WTC11 (cell line): ENCODE measurements at places on chromosomes 16 and 17.
A peak's percentile ranks its signal among the peaks of the same experiment; 100 is the strongest.

GRCh38 chr16:68267612-68268405 is 3.5 kb downstream of the SLC7A6 start:
- DNase-seq = peak; percentile 25

GRCh38 chr16:82329504-82330192 is 159.6 kb upstream of the MPHOSPH6 start:
- DNase-seq = no peak

- DNase-seq = no peak
These were observed 8.1 kb upstream of the KDM8 start for GRCh38 chr16:27195076-27195741.

GRCh38 chr16:12499032-12499745 is 304.5 kb downstream of the CPPED1 start:
- DNase-seq = no peak

DNA sequence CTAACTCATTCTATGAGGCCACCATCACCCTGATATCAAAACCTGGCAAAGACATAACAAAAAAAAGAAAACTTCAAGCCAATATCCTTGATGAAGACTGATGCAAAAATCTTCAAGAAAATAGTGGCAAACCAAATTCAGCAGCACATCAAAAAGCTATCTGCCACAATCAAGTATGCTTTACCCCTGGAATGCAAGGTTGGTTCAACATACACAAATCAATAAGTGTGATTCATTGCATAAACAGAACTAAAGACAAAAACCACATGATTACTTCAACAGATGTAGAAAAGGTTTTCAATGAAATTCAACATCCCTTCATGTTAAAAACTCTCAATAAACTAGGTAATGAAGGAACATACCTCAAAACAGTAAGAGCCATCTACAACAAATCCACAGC is 48.4 kb downstream of the CMC2 start:
- no peak for DNase-seq

DNA sequence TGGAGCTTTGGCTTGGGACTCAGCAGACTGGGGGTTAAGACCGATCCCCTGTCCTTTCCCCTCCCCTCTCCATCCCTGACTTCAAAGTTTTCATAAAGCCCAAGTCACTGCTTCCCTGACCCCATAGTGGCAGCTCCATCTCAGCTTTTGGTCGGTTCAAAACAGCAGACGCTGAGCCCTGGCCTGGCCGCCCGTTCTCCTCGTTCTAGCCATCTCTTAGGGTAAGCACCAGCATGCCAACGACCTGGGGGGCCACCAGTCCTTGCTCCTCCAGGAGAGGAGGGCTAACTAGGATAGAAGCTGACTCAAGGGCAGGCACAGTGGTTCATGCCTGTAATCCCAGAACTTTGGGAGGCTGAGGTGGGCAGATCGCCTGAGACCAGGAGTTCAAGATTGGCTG is 1.5 kb upstream of the HIGD1B start:
- DNase-seq = no peak

DNA sequence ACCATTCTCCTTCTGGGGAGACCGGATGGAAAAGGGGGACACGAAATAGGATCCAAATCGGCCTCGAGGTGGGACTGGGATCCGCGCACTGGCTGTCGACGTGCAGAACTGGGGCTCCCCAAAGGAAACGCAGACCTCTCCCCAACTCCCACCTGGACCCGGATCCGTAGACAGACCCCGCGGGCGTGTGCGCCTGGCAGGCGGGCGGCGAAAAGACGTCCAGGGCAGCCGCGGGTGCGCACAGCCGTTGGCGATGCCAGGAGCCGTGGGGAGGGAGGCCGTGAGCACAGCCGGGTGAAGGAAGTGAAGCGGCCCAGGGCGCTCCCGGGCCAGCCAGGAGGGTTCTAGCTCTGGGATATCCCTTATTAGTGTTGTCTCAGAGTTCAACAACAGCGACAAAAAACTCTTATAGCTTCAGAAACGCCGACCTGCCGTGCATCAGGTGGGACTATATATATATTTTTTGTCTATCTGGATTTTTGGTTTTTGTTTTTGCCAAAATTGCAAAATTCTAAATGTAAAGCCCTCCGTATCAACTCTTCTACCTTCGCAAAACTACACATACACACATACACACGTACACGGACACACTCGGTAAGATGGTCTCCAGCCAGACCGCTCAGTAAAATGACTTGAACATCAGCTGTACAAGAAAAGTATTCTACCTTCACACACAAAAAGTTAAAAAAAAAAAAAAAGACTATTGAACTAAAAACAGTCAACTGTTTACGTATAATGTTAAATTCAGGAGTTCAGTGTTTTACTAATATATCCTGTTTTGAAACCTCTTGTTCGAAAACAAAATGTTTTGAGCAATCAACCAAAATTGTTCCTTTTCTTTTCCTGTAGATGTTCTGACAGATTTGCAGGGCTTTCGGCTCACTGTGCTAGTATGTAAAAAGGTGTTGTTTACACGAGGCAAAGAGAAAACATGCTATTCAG is 5.2 kb upstream of the AATF start:
- peak; percentile 60 for DNase-seq

DNA sequence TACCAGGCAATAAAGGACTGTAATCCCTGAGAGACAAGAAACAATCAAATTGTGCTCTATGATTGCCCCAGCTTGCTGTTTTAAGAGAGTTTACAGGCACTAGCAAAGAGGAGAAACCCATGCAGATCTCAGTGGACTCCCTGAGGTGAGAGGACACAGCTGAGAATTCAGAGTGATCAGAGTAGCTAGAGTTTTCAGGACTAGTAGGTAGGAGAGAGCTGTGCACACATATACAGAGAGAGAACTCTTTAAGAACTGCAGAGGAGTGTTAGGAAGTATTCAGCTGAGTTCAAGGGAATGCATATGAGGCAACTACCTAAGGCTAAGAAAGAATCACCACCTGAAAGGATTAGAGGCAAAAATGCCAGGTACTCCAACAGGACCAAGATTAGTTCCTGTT is 904.8 kb downstream of the CDH8 start:
- no peak for DNase-seq

- DNase-seq = no peak
These were observed 27.6 kb downstream of the HSD17B2 start for GRCh38 chr16:82062645-82063058.

DNA sequence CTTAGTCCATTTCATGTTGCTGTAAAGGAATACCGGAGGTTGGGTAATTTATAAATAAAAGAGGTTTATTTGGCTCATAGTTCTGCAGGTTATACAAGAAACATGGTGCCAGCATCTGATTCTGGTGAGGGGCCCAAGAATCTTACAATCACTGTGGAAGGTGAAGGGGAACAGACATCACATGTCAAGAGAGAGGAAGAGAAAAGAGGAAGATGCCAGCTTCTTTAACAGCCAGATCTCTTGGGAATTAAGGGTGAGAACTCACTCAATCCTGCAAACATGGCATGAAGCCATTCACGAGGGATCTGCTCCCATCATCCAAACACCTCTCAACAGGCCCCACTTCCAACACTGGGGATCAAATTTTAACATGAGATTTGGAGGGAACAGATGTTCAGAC is 49.5 kb downstream of the BMERB1 start:
- no peak for DNase-seq

GRCh38 chr17:18156171-18156975 is 27.3 kb upstream of the ALKBH5 start:
- no peak for DNase-seq

DNA sequence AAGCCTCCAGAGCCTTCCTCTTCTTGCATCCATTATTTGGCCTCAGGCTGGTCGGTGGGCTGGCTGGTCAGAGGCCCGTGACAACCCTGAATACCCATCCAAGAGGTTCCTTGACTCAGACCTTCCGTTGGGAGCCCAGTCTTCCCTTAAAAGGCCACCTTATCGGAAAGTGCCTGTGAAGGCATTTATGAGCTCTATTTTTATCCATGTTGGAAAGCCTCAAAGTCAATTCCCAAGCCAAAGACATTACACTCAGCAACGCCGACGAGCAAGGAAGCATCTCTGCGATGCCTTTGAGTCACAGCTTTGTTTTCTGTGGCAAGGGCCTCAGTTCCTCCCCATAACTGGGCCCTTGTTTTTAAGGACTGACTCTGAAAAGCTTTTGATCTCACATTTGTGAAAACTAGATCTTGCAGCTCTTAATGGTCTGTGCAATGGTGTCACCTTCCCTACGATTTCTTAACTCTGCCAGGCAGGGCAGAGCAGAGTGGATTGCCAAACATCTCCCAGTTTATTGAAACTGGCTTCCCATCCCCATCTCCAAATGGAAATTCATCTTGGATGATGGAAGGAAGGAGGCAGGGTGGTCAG is 13.3 kb upstream of the SPOP start:
- DNase-seq = no peak

GRCh38 chr17:82416771-82417170 is 1.4 kb upstream of the HEXD start:
- no peak for DNase-seq

GRCh38 chr17:9676820-9677310 is 31.5 kb downstream of the USP43 start:
- no peak for DNase-seq

DNA sequence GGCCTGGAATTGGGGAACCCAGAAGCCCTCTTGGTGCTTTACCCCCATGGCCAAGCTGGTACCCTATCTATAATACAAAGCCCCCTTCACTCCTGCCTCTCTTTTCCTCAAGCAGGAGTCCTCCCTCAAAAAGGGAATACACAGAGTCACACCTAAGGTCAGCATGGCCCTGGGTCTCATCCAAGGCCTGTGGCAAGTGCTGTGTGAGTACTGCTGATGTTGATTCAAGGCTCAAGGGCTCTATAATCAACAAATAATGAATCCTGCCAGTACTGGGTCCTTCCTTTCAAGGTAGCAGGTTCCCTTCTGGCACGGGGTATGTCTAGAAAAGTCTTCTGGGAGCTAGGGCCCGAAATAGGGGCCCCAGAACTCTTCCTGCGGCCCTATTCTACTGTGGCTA is 187.3 kb downstream of the CYB561 start:
- DNase-seq = no peak

GRCh38 chr16:66858740-66859396 is 14.7 kb downstream of the CA7 start:
- no peak for DNase-seq

GRCh38 chr16:47787696-47788095 is 326.6 kb downstream of the PHKB start:
- peak; percentile 16 for DNase-seq

DNA sequence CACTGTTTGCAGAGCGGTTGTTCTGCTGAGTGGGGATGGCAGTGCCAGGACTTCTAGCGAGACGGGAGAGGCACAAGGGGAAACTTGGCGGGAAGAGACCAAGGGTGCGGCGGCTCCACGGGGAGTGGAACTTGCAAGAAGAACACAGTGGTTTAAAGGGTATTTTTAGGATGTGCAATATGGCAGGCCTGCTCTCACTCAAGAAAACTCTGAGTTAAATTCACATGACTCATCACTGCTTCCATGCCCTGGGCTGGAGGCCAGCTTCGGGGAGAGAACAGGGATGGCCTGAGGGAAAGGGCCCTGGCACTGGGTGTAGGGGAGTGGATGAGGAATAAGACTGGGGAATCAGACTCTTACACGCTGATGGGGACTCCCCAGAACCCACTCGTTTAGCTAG is 13.3 kb upstream of the CD300LD start:
- no peak for DNase-seq

- DNase-seq = no peak
These were observed 72.6 kb downstream of the CLEC16A start for GRCh38 chr16:11016993-11017392.

DNA sequence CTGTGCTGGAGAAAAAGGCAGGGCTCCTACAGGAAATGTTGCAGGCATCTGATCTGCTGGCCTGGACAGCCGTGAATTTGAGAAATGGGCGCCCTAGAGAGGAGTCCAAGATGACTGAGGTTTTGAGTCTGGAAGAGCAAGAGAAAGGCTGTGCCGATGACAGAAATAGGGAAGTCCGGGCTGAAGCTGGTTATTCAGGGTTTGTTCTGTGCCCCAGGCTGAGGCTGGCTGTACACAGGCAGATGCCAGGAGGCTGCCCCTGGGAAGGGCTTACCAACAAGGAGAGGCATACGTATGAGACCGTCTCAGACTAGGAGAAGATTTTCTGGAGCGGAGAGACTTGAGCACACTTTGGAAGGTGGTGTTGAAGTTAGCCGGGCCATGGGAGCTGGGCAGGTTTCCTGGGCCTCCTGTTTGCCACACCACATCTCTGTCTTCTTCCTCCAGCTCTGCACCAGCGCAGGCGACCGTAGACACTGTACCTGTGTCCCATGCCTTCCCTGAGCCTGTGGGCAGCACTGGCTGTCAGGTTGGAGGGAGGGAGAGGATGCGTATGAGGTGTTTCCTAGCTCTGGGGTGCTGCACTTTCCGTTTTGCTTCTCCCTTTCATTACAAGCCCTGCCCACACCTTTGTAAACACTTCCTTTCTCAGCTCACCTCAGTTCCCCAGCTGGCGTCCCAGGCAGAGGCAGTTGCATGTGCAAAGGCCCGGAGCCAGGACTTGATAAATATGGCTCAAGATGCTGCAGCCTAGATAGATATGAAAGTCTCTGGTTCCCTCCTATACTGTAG is 80.8 kb downstream of the SPECC1 start:
- DNase-seq = no peak

GRCh38 chr16:50458667-50459495 is 89.3 kb upstream of the NKD1 start:
- peak; percentile 32 for DNase-seq

DNA sequence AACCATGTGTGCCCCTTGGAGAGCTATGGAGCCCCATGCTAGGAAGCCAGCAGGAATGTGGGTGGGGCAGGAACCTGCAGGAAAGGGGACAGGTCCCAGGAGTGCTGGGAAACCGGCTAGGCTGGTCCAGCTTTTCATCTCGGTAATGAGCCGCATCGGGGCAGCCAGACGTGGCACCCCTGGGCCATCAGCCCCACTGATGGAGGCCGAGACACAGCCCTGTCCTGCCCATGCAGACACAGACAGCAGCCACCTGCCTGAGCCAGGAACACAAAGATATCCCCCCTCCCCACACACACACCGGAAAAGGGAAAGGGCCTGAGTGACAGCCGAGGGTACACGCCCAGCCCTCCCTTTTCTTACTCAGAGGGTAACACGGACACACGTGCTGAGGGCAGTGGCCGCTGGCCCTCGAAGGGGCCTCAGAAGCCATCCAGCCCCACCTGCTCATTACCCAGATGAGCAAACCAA is 18.1 kb downstream of the PPL start:
- DNase-seq = peak; percentile 35

- no peak for DNase-seq
These were observed 94.3 kb upstream of the ZFHX3 start for GRCh38 chr16:73142053-73142854.

- peak; percentile 64 for DNase-seq
These were observed 646 bp downstream of the CBX2 start for GRCh38 chr17:79778504-79779083.
